ENCODE measurements at places on chromosomes 6 and 20.

- DNase-seq, result no peak
Observed at GRCh38 chr6:166614171-166614583, 12.9 kb downstream of the RPS6KA2 start.

DNA sequence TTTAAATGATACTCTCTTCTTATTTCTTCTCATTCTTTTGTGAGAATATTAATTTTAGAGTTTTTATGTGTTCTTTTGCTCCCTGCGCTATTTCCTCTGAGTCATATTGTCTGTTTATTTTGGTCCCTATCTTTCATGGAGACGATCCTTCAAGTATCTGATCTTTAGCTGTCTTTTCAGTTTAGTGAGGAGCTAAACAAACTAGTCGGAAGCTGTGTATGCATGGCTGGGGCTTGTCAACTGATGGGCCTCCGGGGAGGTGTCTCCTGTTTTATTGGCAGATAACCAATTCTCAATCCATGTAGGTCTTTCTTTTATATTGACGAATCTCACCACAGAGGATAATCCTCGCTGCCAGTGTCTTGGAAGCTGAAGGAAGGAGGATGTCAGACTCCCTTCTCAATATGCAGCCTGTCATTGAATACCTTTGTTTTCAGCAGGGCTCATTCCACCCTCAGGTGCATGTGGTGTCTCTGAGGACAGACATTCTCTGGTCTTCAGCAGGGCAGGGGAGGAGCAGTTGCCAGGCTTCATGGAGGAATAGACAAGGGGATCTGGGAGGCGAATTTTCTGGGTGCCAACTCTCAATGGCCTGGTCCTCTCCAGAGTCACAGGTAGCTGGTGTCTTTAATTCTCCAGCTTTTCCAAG is 64.9 kb downstream of the RNF182 start:
- no peak for DNase-seq

- no peak for DNase-seq
Observed at GRCh38 chr6:16473908-16474771, 235.8 kb downstream of the GMPR start.

GRCh38 chr6:21331235-21331634 is 262.3 kb upstream of the SOX4 start:
- no peak for DNase-seq

GRCh38 chr20:5716953-5717352 is 33.2 kb upstream of the SHLD1 start:
- DNase-seq, result no peak

DNA sequence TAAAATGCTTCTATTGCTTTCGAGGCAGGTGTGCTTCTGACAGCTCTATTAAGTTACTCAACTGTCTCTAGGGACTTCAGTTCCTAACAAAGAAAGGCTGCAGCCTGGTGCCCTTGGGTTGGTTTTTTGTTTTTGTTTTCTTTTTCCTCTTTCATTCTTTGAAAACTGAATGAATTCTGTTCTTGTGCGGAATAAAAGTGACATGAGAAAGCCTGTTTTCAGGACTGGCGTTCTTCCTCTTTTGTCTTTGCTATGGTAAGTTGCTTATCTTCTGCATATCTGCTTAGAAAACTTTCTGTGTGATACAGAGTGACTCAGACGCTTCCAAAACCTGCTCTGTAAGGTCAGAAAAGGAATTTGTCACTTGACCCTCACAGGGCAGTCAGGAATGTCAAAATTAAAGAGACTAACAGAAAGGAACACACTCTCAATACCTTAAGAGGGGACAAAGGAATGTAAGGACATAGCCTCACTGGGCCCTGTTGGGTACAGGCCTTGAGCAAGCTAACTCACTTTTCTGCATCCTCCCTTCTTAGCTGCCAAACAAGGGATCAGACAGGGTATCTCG is 56.2 kb upstream of the NHSL1 start:
- DNase-seq, result no peak

- DNase-seq, result no peak
Observed at GRCh38 chr6:109315341-109316110, 66.7 kb downstream of the CD164 start.

GRCh38 chr6:170035901-170036304 is 255.0 kb downstream of the DLL1 start:
- DNase-seq, result no peak

DNA sequence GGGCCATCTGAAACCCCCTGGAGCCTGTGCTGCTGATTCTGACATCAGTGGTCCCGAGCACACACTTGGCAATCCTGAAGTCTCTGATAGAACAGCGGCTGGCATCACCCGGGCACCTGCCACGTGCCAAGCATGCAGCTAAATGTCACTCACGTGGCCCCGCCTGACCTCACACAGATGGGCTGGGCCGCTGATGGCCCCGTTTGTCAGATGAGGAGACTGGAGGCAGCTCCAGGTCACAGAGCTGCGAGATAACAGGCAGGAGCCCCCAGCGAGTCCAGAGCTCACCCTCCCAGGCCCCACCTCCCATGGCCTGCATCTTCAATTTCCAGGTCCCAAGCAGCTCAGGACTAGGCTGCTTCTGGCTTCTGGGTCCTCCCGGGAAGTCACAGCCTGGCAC is 67.2 kb downstream of the YTHDF1 start:
- DNase-seq, result no peak

GRCh38 chr6:108988765-108989164 is 105.9 kb downstream of the SESN1 start:
- DNase-seq, result no peak

- DNase-seq, result peak; percentile 74
Observed at GRCh38 chr6:149905371-149905910, 7.5 kb upstream of the RAET1E start.

DNA sequence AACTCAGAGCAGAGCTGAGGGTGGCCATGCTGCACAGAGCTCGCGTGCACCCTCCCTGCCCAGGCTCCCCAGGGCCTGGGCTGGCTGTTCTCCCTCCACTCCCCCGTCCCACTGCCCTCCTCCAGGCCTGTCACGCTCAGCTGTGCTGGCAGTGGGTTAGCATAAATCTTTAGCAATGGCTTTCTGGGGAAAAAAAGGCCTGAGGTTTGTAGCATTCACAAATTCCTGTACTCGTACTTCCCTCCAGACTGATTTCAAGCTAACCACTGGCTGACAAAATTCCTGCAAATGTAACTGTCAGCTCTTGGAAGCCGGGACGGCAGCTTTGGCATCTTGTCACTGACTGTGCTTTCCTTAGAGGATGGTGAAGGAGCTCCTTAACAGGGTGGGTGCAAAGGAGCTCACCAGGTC is 22.3 kb upstream of the SMOC2 start:
- peak; percentile 65 for DNase-seq

- no peak for DNase-seq
Observed at GRCh38 chr6:70846207-70846835, 110.5 kb downstream of the B3GAT2 start.

- DNase-seq, result no peak
Observed at GRCh38 chr6:67475700-67476099, 1159.4 kb upstream of the ADGRB3 start.

DNA sequence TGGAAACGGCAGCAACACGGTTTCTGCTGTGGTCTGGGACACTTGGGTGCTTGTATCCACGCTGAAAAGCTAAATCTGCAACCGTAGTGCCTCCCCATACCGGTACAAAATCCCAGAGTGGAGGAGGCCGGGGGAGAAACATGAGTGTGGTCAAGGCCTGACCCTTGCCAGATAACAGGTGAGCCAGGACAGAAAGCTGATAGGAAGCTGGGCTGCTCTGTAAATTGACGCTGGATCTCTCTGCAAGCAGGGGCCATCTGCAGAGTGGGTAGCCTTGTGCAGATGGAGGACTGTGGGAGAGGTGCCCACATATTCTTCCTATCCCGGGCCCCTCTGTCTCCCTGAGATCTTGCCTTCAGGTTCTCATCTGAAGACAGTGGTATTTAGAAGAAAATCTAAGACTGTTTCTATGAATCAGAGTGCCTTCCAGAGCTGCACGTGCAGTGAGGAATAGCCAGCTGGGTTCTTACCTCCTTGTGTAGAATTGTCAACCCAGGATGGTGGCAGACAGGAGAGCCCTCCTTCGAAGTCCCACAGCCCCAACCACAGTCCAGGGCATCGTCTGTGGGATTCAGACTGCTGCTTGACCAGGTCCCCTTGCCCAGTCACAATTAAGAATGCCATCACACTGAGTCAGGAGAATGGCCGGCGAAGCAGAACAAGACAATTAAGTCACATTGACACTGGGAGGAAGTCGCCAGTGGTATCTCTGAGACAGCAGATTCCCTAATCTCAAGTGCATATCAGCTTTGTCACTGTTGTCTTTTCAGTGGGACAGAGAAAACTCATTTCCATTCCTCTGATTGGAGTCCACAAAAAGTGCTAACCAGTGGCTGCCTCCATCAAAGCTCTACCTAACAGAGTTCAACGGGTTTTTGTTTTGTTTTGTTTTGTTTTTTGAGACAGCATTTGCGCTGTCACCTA is 100.0 kb upstream of the RIPOR2 start:
- no peak for DNase-seq

GRCh38 chr6:159221486-159222170 is 52.4 kb downstream of the FNDC1 start:
- no peak for DNase-seq

DNA sequence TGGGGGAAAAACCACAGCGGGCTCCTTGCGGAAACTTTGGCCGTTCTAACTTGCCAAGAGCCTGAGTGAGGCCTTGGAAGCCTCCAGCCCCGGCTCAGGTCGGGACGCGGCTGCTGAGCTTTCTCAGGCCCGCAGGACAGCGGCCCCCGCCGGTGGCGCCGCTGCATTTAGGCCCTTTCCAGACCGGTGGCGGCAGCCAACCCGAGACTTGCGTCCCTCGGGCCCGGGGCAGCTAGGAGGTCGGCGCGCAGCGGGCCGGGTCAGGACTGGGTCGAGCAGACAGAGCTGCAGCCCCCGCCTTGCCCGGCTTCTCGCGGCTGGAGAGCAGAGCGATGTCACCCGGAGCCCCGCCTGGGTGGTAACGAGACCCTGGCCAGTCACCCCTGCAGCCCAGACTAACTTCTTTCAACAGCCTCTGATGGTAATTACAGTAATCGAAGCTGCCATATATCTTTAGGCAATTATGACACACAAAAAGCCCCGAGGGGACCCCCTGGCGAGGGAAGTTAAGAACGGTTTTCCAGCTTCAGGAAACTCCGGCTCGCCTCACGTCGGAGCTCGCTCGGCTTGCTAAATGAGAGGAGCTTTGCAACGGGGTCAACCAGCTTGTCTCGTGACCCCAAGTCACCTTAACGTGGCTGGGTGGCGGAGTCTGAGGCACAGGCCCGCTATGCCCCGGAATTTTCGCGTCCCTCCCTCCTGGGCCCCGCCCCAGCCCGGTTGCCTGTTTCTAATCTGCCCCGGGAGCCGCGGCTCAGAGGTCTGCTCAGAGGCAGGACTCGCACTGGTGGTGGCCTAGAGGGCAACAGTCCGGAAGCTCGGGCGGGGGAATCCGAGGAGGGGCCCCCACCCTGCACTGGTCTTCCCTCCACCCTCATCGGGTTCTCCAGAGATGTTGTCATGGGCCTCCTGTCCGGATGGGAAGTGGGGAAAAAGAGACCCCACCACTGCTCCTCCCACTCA is 3.0 kb downstream of the NR2E1 start:
- DNase-seq, result no peak

DNA sequence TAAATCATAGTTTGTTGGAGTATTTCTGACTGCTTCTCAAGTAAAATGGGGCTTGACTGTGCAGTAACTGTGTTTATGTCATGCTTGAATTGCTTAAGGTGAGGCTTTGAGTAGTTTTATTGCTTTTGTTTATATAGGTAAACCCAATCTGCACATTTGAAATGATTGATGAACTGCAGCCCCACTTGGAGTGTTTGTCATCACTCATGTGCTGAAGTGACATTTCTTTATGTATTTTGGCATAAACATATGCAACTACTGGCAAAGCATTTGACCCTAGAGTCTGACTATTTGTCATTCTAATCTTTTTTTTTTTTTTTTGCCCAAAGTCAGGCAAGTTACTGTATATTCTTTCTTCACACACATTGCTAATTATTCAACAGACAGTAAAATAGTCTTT is 491.4 kb upstream of the POU3F2 start:
- no peak for DNase-seq

- DNase-seq, result no peak
Observed at GRCh38 chr6:137181891-137182653, 8.6 kb upstream of the IL22RA2 start.

DNA sequence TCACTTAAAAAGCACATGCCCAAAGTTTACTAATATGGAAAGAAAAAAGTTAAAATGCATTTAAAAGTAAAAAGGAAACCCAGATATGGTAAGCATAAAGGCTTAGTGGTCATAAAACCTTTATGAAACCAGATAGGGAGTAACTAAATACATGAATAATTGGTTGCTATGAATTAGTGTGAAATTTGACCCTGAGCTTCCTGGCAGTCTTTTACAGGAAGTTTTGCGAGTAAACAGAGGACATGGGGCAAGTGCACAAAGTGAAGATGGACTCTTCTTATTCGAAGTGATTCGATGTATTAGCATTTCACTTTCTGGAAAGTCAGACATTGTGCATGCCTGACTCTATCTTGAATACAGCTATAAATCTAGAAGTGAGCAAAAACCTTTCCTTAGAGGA is 90.9 kb upstream of the MLIP start:
- DNase-seq, result no peak

- no peak for DNase-seq
Observed at GRCh38 chr6:79608334-79609224, 22.6 kb upstream of the SH3BGRL2 start.

- no peak for DNase-seq
Observed at GRCh38 chr6:124040655-124041054, 237.0 kb downstream of the NKAIN2 start.

Measured in vagina (tissue), 2 donors.